ENCODE measurements at places on chromosomes 1 and 21.

DNA sequence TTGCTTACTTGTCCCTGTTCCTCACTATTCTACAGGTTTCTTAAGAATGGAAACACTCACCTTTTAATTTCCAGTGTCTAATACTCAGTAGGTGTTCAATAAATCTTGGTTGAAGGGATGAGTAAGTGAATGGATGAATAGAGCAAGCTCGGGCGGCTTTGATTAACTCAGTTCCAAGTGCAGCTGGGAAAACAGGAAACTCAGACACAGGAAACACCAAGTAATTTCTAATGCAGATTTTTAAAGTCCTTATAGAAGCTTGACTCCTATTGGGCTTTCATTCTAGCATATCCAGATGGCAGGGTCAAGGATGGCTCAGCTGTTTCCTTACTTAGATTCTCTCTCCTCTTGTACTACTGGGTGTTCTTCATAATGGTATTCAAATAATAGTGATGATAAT, 14.0 kb downstream of the CAMK1G start:
- DNase-seq: no peak

DNA sequence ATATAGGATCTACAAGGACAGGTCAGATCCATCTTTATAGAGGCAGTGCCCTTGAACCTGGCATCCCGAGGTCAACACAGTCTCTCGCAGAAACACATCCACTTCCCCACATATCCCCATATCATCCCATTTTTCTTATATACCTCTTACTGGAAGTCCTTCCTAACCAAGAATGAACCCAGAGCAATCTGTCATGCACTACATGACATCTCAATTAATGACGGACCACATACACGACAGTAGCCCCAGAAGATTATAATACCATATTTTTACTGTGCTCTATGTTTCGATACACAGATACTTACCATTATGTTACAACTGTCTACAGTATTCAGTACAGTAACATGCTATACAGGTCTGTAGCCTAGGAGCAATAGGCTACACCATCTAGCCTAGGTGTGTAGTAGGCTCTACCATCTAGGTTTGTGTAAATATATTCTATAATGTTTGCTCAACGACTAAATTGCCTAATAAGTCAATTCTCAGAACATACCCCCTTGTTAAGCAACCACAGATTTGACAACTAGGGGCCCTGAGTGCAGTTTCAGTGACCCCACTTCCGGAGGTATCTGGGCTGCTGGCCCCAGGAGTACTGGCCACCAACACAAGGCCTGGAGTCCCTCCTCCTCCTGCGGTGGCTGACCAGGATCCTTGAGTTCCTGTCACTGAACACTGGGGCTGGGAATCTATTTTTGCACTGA, 28.1 kb downstream of the PTPN14 start:
- no peak for DNase-seq

GRCh38 chr1:8061210-8061609, 35.1 kb upstream of the ERRFI1 start:
- DNase-seq: no peak

DNA sequence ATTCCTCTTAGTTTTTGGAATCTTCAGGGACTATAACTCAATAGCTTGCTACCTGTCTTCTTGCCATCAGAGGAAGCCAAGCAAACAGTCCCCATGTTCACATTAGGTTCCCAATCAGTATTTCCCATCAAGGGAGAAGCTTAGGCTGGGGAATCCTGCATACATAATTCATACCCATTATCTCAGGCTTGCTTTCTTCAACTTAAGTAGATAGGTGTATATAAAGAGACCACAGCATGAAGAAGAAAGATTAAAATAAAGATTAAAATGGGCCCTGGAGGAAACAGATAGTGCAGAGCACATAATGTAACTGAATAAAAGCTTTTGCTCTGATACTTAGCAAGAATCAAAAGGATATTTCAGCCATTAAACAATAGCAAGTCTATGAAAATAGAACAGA, 29.0 kb upstream of the KCNK1 start:
- no peak for DNase-seq

GRCh38 chr1:42003433-42003832, 84.7 kb upstream of the HIVEP3 start:
- no peak for DNase-seq

DNA sequence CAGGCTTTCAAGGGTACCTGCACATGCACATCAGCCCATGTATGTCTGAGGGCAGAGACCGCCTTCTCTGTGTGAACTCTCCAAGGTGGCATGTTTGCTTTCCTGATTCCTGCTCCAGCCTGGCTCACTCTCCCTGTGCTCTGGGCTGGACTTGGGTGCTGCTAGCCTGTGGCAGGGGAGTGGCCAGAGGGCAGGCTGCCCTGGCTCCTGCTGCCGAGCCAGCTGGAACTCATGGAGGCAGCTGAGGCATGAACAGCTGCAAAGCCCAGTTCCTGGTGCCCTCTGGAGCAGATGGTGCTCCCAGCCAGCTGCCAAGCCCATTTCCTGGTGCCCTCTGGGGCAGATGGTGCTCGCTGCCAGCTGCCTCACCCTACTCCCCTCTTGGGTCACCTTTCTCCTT, 7.6 kb downstream of the UBL4B start:
- no peak for DNase-seq

GRCh38 chr1:246355411-246356230, 151.5 kb downstream of the SMYD3 start:
- no peak for DNase-seq

GRCh38 chr1:174225499-174226204, 66.3 kb downstream of the RABGAP1L start:
- DNase-seq: no peak

- DNase-seq: no peak
Measured at GRCh38 chr1:162218546-162218945, 149.1 kb downstream of the NOS1AP start.

DNA sequence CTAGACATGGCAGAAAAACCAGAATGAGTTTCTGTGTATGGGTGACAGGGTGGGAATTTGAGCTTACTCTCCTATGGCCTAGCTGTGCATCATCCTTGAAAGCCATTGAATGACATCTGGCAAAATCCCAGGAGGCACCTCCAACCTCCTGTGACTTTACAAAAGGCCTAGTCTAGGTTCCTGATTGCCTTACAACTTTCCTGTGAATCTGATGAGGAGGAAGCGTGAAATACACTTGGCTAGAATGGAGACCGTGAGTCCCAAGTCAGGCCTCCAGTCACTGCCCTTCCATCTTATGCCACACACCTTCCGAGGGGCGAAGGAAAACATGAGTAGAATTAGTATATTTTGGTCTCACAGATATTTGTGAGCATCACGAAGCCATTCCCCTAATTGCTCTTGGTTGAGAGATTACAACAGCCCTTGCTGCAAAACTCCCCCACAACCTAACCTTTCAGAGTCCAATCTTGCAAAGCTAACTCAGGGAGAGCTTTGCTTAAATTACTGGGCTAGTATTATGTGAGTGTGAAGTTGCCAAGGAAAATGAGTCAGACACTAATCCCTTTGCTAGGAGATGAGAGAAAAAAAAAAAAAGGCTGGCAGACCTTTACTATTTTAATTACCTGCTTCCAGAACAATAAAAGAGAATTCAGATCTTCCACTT, 36.3 kb upstream of the PAXBP1 start:
- DNase-seq: no peak

DNA sequence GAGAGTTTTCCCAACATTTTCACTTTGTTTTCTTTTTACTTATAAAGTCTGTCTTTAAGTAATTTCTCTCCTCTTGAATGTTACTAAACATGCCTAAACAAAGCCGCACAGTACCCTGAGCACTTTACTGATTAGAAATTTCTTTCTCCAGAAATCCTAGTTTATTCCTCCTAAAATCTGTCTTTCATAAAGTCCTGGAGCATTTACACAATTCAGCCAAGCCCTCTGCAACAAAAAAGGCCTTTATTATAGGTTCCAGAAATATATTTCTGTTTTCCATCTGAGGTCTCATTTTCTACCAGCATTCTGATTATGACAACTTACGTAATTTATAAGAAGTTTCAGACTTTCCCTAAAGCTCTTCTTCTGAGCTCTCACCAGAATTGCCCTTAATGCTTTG, 549.5 kb upstream of the OLFM3 start:
- no peak for DNase-seq

DNA sequence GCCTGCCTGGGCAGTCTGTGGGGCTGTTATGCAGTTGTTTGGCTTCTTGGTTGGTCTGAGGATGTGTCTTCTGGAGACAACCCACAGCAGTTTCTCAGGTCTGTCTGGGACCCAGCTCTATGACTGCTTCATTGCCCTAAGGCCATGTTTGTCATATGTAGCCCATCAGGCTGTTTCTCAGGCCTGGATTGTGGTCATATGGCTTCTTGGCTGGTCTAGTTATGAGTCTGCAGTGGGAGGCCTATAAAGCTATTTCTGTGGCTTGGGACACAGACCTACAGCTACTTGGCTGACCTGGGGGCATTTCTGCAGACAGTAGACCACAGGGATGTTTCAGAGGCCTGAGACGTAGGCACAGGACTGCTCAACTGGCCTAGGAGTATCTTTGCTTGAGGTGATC, 41.5 kb downstream of the CHIA start:
- no peak for DNase-seq

- DNase-seq: no peak
Measured at GRCh38 chr1:30444850-30445249, 278.5 kb downstream of the MATN1 start.

DNA sequence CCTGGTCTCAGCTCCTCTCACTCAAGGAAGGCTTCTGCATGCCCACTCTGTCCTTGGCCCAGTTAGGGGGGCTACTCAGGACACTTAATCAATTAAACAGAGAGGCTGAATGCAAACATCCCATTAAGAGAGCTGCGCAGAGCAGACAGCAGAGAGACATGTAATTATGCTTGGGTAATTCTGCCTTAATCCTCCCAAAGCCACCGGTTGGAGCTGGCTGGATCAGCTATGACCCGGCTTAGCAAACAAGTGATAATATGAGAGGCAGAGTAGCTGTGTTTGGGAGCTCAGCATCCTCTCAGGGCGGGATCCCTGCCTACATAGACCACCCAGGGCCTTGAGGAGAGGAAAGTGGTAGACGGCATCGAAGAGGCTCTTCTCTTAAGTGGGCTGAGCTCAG, 183.2 kb downstream of the GRIK3 start:
- DNase-seq: no peak

- DNase-seq: no peak
Measured at GRCh38 chr21:44354001-44354405, 582 bp downstream of the TRPM2 start.

DNA sequence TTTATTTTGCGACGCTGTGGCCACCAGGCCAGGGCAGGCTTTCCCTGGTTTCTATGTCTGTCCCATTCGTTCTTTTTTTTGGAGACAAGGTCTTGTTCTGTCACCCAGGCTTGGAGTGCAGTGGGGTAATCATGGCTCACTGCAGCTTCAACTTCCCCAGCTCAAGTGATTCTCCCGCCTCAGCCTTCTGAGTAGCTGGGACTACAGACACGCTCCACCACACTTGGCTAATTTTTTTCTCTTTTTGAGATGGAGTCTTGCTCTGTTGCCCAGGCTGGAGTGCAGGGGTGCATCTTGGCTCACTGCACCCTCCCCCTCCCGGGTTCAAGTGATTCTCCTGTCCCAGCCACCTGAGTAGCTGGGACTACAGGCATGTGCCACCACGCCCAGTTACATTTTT, 43.4 kb upstream of the WNT4 start:
- DNase-seq: no peak

- DNase-seq: no peak
Measured at GRCh38 chr1:226134170-226135058, 52.1 kb downstream of the ACBD3 start.

GRCh38 chr21:43956670-43957035, 55.5 kb upstream of the TRAPPC10 start:
- DNase-seq: no peak

GRCh38 chr1:54397980-54398379, 8.2 kb downstream of the SSBP3 start:
- no peak for DNase-seq
